DMS53 (cell line): ENCODE measurements at places on chromosomes 11 and 22.

DNA sequence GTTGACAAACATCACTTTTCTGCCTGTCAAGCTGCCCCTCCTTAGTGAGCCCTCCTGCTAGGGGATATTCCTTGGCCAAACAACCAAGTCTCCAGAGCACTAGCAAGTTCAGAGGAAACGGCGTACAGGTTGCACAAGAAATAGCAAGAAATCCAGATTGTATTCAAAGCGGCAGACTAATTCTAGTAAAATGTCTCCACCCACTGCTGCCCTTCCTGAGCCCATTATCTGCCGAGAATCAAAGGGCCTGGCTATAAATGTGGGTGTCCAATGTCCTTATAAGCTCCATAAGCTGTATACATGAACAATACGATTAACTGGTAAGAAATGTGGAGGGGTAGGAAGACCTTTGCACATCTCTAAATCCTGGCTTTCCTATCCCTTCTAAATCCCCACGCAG, 44.0 kb upstream of the AKIP1 start:
- DNase-seq = no peak

- peak; percentile 37 for DNase-seq
Measured at GRCh38 chr11:116580799-116581198, 192.0 kb downstream of the BUD13 start.

GRCh38 chr11:94544646-94545263, 1.0 kb downstream of the FUT4 start:
- peak; percentile 72 for DNase-seq

DNA sequence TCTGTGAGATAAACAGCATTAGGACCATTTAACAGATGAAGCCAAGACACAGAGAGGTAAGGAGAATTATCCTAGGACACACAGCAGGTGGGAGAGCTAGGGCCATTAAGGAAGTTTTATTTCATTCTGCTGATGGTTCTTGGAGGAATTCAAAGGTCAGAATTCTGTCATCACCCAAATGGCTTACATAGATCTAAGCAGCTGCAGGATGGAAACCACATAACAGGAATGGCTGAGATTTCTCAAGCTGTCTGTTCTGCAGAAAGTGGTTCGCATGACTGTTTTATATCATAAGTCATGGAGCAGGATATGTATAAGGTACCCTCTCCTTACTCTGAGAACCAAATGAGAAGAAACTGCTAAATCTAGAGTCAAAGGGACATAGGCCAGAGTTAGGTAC, 163.2 kb upstream of the NARS2 start:
- no peak for DNase-seq

DNA sequence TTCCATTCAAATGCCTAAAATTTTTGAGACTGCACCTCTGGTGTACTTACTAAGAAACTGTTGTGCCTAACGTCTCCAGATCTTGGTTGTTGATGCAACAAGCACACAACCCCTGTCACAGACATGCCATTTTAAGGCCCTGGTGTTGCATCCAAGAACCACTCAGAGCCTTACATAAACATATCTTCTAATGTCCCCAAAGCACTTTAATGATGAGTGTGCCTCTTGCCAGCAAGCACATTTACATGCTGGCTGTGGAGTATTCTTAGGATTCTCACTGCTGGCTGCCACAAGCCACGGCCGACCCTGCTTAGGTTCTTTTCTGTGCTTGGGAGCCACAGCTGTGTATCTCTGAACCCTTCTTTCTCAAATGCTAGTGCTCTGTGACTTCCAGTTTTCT, 201.4 kb downstream of the ADAMTS15 start:
- no peak for DNase-seq

DNA sequence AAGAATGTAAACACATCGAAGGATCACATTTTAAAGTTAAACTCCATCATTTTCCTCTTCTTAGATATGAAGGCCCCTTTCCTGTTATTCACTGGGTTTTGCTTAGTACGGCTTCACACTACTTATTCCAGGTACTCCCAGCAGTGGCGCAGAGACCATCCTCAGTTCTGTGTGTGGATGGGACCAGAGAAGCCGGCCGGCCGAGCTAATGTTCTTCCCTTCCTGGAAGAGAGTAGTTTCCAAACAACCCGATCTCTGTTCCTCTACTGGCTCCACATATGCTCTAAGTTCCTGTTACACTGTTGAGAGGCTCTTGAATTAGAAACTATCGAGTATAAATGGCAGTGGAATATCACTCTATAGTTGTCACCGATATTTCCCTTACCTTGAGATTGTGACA, 684 bp upstream of the NFRKB start:
- DNase-seq = peak; percentile 62

DNA sequence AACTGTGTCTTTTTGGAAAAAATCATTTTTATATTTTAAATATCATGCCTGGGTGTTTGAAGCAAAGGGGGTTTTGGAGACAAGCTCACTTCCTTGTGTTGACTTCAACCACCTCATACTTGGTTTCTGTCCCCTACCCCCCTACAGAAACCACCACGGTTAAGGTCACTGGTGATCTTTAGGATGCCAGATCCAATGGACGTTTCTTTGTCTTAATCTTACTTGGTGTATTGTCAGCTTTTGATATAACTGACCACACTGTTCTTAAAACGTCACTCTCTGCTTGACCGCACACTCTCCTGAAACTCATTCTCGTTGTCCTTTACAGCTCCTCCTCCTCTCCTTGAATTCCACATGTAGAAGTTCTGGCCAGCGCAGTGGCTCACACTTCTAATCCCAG, 34.8 kb upstream of the SWAP70 start:
- DNase-seq = no peak

DNA sequence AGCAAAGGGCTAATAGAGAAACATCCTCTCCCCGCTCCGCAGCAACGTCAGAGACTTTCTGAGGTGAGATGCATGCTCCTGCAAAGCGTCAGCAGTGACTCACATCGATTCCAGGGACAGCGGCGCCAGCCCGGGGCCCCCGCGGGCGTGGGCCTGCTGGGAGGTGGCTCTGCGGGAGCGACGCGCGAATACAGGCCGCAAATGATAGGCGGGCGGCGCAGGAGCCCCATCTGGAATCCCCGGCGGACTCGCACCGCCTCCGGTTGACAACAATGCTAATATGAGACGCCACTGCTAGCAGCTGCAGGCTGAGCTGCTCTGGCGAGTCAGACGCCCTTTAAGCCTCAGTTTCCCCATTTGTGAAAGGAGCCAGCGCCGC, 557 bp downstream of the RANGAP1 start:
- DNase-seq = peak; percentile 85

DNA sequence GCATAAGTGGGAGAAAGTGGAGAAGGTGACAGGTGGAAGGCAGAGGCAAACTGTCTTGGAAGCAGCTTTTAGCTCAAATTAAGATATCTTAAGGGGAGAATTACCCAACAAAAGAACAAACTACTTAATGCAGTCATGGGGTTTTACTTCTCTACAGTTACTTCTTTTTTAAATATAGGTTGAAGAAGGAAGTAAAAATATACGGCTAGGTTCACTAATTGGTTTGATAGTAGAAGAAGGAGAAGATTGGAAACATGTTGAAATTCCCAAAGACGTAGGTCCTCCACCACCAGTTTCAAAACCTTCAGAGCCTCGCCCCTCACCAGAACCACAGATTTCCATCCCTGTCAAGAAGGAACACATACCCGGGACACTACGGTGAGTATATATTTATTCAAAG, 40.8 kb downstream of the PDHX start:
- no peak for DNase-seq

DNA sequence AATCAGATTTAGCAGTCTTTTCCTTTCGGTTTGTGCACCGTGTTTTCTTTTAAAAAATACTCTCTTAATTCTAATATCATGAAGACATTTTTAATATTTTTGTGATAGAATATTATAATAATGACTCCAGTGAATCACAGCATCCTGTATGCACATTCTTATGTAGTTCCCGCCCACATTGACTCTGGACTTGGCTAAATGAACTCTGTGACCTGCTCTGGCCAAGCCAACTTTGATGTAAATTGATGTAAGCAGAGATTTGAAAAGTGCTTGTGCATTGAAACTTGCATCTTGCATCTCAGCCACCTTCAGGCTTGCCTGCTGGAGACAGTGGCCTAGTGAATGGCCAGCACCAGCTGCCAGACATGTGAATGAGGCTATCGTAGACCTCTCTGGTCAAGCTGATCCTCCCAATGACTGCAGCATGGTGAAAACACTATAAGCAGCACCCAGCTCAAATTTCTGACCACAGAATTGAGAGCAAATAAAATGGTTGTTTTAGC, 29.2 kb upstream of the PGM2L1 start:
- DNase-seq = no peak

DNA sequence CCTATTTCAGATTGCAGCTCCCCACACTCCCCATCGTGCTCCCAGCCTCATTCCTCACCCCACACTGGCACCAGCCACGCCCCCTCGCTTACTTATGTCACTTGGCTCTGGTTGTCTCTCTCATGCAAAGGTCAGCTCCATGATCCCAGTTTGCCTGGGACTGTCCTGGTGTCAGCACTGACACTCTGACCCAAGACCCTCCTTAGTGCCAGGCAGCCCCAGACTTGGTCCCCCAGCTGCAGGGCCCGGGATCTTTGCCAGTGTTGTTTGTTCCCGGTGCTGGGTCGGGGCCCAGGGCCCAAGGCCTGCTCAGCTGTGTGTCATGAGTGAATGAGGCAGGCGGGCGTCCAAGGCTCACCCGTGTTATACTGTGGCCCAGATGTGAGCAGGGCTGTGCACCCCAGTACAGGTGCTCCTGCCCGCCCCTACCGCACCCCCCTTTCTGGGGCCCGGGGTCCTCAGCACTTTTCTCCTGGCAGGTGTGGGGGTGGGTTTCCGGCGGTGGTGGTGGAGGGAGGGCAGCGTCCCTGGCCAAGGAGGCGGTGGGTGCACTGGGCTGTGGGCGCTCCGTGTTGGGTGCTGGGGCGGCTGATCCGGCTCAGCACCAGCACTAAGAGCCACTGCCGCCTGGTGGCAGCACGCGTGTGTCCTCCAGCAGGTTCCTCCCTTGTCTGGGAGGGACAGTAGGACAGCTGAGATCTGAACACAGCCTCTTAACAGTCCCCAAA, 19.5 kb downstream of the IL17REL start:
- DNase-seq = peak; percentile 82

- DNase-seq = no peak
Measured at GRCh38 chr11:126433244-126433846, 77.9 kb downstream of the ST3GAL4 start.
